ENCODE measurements at places on chromosomes 5 and 9. TPM values are rescaled to one million over a fixed set of nuclear protein-coding genes. Genes with fewer than 3 reads are reported as not detected.

DNA sequence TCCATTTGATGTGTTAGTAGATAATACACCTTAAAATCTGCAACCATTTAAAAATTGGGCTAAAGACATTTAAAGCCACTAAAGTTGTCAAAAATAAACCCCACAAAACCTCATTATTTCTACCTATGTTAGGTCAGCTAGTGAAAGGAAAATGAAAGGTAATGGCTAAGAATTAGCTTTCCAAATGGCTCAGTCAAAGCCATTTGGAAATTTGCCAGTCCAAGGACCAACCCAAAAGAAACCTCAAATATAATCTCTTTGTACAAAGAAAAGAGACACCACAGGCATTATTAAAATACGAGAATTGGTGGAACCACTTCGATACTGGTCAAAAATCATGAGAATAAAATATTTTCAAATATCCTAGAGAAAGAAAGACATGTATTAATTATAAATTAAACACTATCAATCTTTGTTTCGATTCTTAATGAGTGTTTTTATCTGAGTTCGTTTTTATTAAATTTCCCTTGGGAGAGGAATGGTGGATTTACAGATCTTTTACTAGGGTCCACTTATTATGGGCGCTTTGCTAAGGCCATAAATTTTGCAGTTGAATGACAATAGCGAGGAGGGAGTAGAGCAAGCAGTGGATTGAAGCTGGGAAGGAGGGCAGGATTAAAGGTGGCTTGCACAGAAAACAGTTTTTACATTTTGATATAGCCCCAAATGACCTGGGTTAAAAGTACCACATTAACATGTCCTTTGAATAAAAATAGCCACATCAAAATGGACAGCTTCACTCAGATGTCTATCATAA lies 116.8 kb upstream of the SHB start:
- no peak for DNase-seq

DNA sequence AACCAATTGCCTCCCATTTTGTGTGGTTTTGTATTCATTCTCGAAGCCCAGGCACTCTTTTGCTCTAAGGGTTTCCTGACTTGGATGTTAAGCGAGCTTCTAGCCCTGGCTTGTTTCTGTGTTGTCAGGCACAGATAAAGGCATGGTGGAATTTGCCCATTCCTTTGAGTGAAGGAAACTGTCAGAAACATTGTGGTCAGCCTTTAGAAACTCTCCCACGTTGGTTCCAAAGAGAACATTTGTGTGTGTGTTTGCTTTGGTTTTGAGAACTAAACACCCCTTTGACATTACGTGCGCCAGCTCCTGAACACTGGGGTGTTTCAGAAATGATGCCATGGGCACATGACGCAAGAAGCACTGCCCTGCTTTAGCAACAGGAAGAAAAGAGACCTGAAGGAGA lies 320.9 kb downstream of the NTRK2 start:
- no peak for DNase-seq

DNA sequence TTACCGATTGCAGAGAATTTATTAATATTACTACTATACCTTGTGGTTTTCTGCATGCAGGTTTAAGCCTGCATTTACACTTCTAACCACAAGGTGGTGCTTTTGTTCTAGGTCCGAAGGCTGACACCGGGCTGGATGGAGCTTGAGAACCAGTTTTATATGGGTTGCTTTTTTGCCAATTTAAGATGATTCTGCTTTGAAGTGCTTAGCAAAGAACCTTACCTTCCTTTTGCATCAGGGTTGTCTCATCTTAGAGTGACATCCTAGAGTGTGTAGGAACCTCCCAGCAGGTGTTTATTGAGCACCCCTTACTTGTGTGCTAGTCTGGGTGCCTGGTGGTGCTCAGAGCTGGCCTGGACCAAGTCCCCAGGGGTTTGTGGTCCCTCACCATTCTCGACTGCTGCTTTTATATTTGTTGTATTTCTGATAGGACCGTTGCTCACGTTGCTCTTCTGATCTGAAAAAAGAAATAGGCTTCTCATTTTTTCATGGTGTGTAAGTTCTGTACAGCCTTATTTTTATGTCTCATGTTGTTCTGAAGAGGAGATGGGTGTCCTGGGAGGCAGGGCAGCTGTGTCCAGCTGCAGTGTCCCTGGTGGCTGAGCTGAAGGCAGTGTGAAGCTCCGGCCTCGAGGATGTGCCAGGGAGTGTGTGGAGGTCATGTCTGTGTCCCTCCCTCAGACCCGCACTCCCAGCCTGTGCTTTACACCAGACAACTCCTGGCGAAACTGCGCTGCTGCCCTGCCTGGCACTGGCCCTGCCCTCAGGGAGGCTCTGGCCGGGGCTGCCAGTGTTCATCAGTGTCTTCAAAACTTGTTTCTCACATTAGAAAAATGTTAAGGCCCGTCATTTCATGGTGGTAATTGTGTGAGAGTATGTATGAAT lies 54.3 kb downstream of the EHMT1 start:
- peak; percentile 43 for DNase-seq

DNA sequence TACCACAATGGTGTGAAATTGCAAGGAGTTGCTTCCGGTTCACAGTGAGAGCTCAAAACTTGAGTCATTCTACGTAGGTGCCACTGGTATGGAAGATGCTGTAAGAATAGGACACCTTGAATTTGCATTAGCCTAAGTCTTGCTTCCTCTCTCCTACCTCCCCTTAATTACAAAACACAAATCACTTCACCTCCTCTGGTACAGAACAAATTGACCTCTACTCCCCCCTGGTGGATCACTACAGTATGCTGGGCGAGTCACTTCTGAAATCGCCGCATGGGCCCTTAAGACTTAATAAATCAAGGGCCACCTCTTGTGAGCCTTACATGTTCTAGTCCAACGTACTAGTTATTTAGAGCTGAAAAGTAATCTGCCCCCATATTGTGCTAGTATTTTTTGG lies 145.3 kb upstream of the SMARCA2 start:
- no peak for DNase-seq

DNA sequence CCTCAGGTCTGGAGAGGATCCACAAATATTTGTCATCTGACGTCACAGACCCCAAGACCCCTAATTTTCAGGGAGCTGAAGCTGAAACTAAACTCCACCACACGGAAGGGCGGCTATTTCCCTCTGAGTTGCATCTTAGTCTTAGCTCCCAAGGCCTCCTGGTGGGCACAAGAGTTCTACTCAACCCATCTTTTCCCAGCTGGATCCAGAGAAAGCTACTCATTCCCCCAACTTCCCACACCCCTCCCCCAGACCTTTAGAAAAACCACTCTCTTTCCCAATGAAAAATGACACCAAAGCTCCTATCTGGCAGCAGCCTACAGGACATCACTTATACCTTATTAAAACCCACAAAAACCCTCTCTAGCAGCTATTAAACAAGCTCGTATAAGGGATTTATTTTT lies 67.1 kb upstream of the SLC1A1 start:
- no peak for DNase-seq

DNA sequence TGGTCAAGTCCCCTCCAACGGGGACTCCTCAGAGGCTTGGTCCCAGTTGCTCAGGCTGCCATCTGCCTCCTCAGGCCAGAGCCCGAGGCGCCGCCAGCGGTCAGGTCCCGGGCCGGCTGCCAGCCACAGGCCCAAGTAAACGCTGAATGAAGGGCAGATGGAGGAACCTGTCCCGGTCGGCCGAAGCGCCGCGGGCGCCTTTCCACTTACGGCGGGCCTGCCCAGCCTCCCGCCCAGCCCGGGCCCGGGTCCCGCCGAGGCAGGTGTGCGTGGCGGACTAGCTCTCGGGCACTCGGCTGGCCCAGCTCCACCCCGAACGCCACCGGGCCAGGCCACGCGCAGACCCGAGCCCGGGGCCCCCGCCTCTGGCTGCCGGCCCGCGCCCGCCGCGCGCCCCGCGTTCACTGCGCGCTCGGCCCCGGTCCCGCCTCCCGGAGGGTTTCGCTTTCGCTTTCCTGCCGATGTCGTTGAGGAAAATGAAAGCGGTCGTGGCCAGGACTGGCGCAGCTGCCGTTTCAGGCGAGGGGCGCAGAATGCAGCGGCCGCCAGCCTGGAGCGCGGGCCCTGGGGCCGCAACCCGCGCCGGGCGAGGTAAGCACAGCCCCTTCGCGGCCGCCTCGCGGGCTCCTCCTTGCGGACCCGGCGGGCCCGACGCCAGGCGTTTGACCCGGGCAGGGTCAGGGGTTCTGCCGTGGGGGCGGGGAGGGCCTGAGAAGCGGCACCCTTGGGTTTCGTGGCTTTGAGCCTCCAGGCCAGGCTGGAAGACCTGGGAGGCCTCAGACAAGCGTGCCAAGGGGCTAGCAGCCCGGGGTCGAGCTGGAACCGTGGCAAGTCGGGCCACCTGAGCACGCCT lies 41.2 kb downstream of the SLC22A5 start:
- DNase-seq, result peak; percentile 89

- DNase-seq, result peak; percentile 24
These were observed 898 bp downstream of the STC2 start for GRCh38 chr5:173327084-173327947.

DNA sequence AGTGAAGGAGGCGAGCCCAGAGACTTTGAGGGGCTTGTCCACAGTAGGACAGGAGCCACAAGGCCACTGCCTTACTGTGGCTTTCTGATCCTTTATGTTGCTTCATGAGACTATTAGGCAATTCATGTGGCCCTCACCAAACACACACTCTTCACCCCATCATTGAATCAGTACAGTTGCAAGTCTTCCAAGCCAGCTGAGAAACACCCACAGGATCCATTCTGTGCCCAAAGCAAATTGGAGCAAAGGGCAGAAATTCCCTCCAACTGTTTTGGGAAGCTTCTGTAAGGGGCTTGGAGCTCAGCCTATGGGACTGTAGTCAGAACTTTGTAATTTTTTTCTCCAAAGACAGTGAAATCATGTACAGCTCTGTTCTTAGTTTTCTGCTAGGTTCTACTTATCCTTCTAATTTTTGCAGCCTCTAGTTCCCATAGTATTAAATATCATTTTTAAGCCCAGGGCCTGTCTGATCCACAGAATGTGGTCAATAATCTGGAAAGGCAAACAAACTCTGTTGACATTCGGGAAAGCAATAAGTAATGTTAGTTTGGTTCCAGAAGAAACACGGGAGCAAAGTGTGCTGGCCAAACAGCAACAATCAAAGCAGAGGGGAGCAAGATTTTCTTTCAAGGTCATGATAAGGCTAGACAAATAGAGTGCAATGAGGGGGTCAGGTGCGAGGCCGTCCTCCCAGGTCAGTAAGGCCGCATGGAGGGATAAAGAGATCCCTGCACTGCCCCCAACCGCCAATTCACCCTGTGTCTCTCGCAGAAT lies 47.0 kb downstream of the UBE2QL1 start:
- DNase-seq, result no peak

GRCh38 chr5:27473307-27474046 lies 435.1 kb upstream of the CDH9 start:
- DNase-seq, result no peak

DNA sequence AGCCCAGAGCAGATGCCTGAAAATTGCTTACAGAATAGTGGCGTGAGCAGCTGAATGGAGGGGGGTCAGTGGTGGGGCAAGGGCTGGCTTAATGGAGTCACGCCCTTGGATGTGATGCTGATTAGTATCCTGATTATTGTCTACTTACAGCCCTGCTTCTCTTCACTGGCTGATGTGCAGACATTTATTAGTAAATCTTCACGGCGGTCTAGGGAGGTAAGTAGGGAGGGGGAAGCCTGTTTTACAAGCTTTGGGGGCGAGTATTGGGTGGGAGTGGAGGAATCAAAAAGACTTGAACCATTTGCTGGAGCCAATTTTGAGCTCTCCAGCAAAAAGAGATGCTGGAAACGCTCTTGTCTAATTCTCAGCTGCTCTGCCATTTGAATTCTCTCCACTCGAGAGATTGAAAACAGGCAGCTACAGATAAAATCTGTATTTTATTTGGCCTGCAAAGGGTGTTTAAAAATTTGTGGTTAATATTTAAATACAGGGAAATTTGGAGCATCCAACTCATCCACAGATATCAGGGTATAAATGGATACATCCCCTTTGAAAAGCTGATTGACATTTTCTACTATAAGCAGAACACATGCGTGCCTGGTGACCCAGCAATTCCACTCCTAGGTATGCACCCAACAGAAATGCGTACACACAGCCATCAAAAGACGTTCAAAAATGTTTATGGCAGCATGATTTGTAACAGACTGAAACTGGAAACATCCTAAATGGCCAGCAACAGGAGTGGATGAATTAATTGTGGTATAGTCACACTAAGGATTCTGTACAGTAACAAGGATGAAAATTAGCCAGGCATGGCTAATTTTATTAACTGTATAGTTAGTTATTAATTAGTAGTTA lies 19.5 kb upstream of the ALDH1B1 start:
- DNase-seq, result no peak

GRCh38 chr9:81424431-81424830 lies 264.9 kb downstream of the TLE1 start:
- DNase-seq, result no peak

GRCh38 chr5:136420168-136420898 lies 55.0 kb upstream of the TRPC7 start:
- no peak for DNase-seq

DNA sequence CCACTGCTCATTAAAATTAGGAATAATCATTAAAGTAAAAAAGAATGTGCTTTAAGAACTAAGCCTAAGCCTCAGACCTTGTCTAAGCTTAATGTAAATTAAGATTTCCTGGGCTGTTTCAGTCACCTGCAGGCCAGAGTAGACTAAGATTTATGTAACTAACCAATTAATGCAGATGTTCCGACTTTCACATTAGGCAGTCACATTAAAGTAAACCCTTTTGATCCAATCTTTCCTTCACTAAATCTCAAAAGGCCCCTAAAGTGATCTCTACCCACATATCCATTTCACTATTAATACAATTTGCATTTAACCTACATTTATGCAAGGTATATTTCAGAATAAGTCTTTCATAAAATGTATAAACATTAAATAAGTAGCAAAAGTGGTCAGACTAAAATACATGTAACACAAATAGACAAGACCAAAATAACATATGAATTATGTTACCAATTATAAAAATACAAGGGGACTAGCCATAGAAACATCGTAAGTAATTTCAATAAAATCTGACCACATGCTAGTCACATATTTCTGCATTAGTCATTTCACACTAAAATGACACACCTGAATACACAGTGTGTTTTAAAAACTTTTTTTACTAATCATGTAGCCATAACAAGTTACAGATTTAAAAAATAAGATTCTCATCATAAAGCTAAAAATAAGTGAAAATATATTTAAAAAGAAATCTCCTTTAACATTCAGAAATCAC lies 7.7 kb downstream of the NR3C1 start:
- DNase-seq, result no peak

DNA sequence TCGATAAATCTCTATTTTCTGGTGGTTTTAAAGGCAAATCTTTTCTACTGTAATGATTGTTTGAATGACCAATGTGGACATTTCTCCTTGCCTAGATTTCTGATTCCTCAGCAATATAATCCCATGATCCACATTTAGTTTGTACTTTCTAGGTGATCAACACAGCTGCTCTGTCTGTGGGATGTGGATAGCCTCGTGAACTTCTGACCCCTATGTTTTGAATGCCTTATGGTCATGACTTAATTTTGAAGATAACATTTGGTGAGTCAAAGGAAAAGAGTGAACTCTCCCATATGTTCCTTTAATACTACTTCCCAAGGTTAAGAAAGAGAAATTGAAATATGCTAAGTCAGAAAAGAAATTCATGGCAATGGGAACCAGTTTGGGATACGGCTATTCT lies 147.5 kb downstream of the CAVIN4 start:
- DNase-seq, result no peak

Gene FBLL1
- total RNA-seq, result 0.20 TPM

Gene FGF1
- total RNA-seq, result not detected

Gene PRUNE2
- 0.83 TPM for total RNA-seq

Gene CTSL
- 12.9 TPM for total RNA-seq

Gene SH2D3C
- total RNA-seq, result 80.8 TPM

Gene ETF1
- total RNA-seq, result 77.5 TPM
